ENCODE measurements at places on chromosomes 5 and 9.

DNA sequence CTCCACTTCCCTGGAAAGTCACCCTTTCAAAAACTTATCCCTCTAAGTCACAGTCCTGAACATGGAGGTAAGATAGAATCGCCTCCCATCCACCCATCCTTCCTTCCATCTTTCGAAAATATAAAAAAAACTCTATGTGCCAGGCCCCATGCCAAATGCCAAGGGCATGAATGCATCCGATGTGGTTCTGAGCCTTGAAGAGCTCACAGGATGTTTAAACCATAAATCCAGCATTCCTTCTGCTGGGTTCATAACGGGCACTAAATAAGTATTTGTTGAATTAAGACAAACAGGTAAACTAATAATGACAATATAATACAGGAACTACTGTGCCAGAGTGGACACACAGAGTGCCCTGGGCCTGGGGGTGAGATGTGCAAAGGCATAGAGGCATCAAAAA, 147.3 kb downstream of the TTLL11 start:
- DNase-seq, result no peak

DNA sequence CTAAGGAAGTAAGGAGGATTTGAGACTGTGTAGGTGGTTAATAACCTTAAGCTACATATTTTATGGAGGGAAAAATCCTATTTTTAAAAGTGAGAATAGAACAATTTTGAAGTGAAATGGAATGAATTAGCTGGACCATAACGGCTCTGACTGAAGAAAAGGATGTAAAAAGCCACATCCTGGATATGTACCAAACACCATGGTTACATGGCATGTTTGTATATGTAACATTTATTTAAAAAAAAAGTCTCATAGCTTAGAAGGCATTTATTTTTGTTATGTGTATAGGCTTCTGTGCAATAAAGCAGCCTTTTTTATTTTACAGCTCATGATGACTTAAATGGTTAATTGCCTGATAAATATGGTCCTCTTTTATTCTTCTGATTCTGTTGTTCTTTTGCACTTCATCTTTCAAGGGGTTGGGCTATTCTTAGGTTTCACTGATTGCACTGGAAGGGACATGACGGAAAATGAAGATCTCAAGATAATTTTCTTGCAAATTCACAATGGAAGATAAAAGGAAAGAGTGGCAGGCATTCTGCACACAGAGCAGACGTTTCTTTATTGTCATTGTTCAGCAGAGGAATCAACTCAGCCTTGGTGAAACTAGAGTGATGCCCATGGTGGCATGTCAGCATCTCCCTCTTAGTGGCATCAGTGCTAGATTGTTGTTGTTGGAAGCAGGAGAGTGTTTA, 63.1 kb downstream of the DOCK8 start:
- peak; percentile 50 for DNase-seq

DNA sequence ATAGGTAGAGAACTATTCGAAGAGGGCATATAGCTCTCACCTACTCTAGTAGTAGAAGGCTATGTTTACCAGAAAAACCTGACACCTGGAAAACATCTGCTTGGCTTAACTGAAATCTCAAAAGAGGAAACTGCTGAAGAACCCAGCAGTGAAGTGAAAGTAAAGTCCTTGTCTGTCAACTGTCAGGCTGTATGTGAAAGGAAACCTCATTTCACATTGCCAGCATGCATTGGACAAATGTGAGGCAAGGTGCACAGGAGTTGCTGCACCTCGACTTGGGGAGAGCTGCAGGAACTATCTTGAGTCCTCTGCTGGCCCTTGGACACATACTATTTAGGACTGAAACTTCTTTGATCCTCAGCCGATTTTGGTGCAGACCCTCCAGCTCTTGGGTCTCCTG, 53.3 kb downstream of the NREP start:
- DNase-seq, result no peak

- peak; percentile 65 for DNase-seq
Measured at GRCh38 chr5:170273968-170274710, 23.4 kb downstream of the LCP2 start.

DNA sequence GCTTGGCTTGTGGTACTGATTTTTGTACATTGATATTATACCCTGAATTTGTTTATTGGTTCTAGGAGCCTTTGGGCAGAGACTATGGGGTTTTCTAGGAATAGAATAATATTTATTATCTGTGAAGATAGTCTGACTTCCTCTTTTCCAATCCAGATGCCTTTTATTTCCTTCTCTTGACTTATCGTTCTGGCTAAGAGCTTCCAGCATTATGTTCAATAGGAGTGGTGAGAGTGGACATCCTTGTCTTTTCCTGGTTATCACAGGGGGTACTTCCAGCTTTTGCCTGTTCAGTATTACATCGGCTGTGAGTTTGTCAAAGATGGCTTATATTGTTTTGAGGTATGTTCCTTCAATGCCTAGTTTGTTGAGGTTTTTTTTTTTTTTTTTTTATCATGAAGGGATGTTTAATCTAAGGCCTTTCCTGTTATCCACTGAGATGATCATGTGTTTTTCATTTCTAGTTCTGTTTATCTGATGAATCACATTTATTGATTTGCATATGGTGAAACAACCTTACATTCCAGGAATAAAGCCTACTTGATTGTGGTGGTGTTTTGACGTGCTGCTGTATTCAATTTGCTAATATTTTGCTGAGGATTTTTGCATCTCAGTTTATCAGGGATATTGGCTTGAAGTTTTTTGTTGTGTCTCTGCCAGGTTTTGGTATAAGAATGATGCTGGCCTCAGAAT, 77.5 kb downstream of the CERT1 start:
- no peak for DNase-seq

DNA sequence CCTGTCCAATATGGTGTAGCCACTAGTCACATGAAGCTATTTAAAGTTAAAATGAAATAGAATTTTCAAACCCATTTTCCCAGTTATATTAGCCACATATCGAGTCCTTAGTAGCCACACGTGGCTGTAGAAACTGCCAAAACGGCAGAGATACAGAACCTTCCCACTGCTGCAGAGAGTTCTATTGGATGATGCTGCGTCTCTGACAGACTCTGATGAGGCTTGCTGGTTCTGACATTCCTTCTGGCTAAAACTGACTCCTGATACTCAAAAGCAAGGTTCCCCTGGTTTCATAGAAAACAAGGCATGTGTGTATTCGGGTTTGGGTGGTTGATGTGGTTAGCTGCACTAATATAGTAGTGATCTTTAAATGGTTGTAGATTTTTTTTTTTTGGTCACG, 91.5 kb downstream of the TLE4 start:
- DNase-seq, result no peak

- DNase-seq, result no peak
Measured at GRCh38 chr5:126718236-126718868, 58.6 kb upstream of the LMNB1 start.

DNA sequence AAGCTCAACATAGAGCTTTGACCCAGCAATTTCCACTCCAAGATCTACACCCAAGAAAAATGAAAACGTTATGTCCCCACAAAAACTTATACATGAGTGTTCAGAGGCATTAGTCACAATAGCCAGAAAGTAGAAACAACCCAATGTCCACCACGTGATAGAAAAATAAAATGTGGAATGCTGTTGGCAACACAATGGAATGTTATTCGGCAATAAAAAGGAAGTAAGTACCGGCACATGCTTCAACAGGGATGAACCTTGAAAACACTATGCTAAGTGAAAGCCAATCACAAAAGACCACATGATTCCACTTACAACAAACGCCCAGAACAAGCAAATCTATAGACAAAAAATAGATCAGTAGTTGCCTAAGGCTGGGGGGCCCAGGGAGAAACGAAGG, 6.0 kb downstream of the UBQLN1 start:
- no peak for DNase-seq

GRCh38 chr9:107460153-107461023, 29.2 kb downstream of the KLF4 start:
- no peak for DNase-seq

DNA sequence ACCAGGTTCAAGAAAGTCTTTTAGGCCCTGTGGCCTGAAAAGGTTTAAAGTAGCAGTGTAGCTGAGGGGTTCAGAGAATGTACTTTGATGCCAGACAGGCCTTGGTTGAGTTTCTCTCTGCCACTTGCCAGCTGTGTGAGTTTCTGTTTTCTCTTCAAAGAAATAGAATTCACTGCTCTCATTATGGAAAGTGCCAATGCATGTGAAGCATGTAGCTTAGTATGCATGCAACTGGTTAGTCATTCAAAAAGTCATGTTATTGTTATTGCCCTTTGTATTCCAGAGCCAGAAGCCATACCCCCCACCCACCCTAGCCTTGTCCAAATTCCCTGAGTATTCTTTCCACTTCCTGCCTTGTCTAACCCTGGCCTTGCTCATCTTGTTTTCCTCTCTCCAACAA, 101.7 kb downstream of the ADRB2 start:
- DNase-seq, result no peak

GRCh38 chr5:56588131-56588487, 227.2 kb upstream of the MAP3K1 start:
- no peak for DNase-seq

GRCh38 chr9:136370687-136371532, 2.6 kb downstream of the CARD9 start:
- no peak for DNase-seq

DNA sequence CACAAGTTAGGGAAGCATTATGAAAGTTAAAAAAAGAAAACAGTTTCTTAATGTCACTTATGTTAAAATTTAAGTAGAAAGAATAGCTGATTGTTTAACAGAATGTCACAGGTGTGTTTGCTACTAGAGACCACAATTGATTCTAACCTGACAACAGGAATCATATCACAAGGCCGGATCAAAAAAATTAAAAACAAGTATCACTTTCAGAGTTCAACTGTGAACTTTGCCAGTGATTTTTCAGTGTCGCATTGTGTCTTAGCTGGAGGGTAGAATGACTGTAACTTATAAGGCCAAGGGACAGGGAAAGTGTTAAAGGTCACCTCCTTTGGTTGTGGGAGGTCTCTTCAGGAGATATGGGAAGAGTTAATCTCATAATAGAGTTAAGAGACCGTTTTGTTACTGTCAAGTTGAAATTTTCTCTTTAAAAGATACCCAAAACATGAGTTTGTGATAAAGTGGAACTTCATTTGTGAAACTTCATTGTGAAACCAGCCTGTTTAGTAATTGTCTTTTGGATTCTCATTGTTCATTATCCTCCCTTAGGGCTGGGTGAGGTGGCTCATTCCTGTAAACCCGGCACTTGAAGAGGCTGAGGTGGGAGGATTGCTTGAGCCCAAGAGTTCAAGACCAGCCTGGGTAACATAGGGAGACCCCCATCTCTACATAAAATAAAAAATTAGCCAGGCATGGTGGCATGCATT, 40.9 kb downstream of the CPEB4 start:
- no peak for DNase-seq
